Smooth muscle cell of the brain vasculature (primary cell): ENCODE measurements at places on chromosomes 12 and 14.
A peak's percentile ranks its signal among the peaks of the same experiment; 100 is the strongest.

DNA sequence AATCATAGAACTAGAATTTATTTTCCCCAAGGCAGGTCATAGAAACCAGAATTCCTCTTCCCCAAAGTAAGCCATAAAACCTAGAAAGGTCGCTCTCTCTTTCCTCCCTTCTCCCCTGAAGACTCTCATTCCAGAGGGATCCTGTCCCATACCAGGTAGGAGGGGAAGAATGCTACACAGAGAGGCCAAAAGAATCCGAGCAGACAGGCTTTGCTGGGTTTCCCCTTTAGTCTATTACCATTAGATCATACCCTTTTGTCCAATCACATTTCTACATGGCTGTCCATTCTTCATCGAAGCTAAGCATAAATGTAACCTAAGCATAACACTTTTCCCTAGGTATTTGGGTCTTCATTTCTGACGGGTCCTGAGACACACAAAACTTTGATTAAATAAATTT, 204.5 kb downstream of the SPTSSA start:
- no peak for DNase-seq

DNA sequence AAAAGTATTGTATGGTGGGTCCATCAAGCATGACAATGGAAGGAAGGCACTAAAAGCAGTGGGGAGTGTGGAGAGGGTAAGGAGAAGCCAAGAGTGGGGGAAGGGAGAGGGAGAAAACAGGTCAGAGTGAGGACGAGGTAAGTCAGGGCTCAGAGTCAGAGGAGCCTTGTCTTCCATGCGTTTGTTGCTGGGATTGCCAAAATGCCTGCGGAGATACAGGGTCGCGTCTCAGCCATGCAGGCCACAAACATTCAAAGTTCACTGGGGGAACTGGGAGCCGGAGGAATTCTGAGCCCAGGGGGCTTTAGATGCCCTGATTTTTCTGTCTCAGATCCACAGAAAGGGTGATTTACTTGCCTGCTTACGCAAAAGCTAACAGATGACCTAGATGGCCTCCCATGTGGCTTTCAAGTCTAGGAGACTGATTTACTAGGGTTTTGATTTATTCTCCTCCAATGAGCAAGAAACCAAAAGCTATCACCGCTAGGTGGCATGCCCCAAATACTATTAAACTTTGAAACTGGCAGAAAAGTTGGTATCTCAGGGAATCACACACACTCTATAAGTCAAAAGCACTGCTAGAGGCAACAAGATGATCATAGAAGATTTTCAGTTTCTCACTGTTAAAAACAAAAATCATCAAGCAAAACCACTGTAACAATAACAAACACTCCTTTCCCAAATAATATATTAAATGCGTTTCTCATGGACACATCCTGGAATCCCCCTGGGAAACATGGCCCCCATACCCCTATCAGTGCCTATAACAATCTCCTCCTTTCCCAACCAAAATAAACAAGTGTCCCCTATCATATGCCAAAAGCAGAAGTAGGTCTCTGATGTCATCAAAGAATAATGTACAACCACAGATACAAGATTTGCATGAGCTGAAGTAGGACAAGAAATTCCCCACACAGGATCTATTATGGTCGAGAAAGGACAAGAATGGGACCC, 26.6 kb upstream of the MDM1 start:
- peak; percentile 54 for DNase-seq

GRCh38 chr12:80064269-80064668, 35.1 kb upstream of the OTOGL start:
- no peak for DNase-seq

GRCh38 chr12:54631551-54631950, 3.1 kb downstream of the LACRT start:
- DNase-seq: no peak

DNA sequence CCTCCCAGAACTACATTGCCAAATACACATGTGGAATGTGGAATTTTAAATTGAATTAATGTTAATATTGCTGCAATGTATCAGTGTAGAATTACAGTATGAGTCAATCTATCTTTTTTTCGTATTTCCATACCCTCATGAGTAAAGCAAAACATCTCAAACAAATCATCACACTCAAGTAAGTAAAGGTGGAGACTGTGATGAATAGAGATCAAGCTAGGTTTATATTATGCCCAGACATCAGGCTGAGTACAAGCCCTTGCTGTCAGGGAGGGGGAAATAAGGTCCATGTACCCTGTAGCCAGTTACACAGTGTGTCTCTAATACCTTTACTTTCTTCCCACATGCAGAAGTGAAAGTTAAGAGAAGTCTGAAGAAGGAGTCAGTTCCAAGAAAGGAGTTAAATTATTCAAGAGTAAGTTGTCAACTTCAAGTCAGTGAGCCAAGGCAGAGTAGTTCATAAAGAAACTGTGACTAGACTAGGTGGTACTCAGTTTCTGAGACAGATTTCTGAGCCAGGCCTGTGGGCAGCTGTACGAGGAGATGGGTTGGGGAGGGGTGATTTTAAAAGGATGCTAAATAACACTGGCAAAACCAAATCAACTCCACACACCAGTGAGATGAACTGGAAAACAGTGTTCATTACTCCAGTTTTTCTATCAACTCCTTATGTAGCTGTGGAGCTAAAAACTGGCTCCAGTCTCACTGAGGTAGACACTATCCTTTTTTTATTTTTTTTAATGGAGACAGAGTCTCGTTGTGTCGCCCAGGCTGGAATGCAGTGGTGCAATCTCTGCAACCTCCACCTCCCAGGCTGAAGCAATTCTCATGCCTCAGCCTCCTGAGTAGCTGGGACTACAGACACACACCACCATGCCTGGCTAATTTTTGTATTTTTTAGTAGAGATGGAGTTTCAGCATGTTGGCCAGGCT, 23.8 kb upstream of the STK38L start:
- DNase-seq: no peak

GRCh38 chr14:91396959-91397815, 20.4 kb downstream of the CCDC88C start:
- DNase-seq: no peak

- no peak for DNase-seq
Measured at GRCh38 chr14:68780358-68781160, 12.3 kb downstream of the ZFP36L1 start.

DNA sequence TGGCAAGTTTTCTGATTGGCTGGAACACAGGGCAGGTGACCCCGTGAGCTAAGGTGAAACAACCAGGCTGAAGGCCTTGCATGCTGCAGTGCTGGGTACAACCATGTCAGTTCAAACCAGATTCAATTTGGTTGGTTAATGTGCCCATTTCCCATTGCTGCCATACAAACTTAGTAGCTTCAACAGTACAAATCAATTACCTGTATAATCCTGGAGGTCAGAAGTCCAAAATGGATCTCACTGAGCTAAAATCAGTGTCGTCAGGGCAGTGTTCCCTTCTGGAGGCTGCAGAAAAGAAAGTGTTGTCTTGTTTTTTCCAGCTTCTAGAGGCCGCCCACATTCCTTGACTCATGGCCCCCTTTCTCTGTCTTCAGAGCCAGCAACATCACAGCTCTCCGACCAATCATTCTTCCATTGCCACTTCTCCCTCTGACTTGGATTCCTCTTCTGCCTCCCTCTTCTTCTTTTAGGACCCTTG, 221.7 kb downstream of the ZFP36L1 start:
- DNase-seq: no peak

- DNase-seq: no peak
Measured at GRCh38 chr14:83568141-83568540, 1961.8 kb upstream of the FLRT2 start.

- no peak for DNase-seq
Measured at GRCh38 chr14:33357225-33358010, 418.7 kb downstream of the NPAS3 start.

DNA sequence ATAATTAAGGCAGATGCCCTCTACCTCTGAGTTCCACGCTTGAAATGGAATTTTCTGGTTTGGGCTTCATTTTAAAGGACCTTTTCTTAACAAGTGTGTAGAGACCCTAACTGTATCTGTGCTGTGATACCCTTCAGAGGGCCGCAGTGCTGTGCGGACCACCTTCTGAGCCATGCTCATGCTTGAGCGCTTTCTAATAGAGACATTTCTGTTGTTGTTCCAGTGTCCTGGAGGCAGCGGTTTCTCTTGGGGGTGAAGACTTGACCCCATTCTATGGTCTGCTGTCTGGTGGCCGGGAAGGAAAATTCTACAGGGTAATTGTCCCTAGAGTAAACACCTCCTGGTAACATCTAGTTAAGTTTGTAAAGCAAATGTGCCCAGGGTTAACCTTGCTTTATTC, 46.7 kb upstream of the BCL7A start:
- no peak for DNase-seq

DNA sequence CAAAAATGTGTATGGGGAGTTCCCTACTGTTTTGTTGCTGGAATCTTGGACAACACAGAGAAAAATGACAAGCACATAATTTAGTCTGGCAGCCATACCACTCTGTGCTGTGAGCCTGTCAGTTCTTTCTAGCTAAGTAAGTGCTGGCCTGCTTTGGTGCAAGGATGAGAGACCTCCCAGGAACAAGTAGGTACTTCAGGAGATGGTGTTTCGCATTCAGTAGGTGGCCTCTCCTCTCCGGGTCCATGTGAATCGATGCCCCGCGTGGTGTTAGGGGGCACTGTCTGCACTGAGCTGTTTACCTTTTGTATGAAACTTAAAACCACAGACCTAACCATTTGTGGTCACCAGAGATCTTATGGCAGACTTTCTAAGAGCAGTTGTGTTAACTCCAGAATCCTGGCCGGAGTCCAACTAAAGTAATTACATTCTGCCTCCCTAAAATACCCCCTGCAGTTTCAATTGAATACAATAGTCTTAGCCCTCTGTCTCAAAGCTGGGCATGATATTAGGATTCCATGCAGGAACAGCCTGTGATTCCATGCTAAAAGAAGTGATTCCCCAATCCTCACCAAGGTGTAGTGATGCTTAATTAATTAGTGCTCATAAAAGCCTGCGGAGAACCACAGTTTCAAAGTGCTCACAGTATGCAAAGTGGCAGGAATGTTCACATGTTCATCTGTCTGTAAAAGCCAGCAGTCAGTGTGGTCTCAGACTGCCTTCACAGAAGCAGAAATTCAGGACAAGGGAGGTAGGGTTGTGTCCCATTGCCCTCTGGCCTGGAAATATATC, 64.2 kb downstream of the LLPH start:
- DNase-seq: peak; percentile 77

DNA sequence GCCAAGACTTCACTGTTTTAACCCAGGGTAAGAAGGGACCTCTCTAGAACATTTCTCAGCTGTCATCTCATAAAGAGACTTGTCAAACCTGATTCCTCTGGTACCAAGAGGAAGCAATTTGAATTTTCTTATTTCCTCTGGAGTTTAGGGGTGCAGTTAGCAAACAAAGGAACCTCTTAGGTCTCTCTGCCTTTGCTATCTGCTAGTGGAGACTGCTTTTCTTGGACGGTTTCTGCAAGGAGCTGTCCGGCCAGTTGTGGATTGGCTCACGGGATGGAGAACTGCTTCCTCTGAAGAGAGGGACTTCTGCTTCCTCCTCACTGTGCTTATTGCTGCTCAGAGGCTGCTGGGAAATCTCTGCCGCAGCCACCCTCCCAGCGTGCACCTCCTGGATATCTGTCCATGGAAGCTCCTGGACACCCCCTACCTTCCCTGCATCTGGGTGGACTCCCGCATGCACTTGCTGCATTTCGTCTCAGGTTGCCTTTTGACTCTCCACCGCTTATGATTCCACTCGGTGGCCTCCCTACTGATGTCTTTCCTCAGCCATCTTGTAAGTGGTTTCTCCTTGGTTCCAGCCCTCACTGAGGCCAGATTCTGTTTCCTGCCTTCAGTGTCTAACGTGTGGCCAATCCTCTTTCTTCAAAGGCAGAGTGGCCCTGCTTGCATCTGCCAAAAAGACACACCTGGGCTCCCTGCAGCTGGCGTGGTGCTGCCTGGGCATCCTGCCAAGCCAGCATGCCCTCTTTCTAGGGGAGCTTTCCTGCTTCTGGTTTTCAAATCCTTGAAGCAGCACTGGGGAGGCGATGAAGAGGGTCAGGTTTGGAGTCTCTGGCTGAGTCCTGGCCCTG, 187.3 kb downstream of the CHST11 start:
- DNase-seq: no peak

DNA sequence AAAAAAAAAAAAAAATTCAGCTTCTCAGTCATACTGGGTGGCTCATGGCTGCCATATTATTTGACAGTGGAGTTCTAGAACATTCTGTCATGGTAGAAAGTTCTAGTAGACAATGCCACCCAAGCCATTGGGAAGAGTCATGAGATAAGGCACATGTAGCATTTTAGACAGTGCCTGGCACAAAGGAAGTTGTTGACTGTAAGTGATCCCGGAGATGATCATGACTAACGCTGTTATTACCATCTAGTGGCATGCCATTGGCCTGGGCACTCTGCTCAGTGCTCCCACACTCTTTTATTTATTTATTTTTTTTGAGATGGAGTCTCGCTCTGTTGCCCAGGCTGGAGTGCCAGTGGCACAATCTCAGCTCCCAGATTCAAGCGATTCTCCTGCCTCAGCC, 80.4 kb downstream of the FOXN4 start:
- no peak for DNase-seq

- DNase-seq: no peak
Measured at GRCh38 chr12:21552635-21553328, 26.7 kb downstream of the SPX start.

DNA sequence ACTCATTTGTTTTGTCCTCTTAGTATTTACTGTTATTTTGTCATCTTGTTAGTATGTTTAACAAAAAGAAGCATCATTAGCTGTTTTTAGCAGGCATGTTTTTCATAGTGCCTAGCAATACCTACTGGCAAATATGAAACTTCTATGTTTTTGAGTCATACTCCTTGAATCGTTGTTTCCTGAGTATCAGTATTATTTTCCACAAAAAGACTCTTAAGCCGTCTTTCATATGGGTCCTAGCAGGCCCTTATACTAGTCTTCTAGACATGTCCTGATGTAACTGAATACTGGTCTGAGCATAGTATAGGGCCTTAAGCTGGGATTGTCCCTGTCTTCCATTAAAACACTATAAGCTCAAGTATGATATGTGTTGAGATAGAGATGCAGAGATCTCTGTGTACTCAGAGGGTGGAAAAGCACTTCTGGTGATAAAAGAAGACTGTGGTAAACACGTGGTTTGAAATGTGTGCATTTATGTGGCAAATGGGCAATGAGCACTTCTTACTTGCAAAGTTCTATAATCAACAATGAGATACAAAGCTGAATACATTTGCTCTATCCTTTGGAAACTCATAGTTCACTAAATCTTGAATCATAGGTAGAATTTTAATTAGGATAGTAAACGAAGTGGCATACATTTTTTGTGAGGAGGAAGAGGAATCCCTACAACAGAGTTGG, 348.8 kb downstream of the PDZRN4 start:
- DNase-seq: no peak

DNA sequence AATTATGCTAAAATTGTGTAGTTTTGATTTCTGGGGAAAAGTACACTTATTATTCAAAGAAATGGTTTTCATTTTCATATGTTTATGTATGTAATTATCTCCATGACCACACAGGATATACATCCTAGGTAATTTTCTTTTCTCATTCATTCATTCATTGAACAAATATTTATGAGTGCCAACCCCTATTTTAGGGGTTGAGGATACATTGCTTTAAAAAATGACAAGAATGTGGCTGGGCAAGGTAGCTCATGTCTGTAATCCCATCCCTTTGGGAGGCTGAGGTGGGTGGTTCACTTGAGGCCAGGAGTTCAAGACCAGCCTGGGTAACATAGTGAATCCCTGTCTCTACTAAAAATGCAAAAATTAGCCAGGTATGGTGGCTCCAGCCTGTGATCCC, 40.9 kb downstream of the SGPP1 start:
- DNase-seq: no peak

- DNase-seq: no peak
Measured at GRCh38 chr12:57892232-57892972, 45.9 kb upstream of the CTDSP2 start.
